ENCODE measurements at places on chromosomes 6 and 20.

DNA sequence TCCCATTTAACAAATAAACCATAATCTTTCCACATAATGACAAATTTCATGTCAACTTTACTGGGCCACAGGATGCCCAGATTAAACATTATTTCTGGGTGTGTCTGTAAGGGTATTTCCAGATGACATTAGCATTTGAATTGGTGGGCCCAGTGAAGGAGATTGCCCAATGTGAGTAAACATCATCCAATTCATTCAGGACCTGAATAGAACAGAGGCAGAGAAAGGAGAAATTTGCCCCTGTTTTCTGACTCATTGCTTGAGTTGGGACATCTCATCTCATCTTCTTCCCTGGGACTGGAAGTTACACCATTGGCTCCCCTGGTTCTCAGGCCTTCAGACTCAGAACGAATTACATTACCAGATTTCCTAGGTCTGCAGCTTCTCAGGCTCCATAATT lies 142.9 kb downstream of the TPBG start:
- DNase-seq = no peak

GRCh38 chr6:170439366-170440361 lies 113.4 kb downstream of the PSMB1 start:
- DNase-seq = no peak

DNA sequence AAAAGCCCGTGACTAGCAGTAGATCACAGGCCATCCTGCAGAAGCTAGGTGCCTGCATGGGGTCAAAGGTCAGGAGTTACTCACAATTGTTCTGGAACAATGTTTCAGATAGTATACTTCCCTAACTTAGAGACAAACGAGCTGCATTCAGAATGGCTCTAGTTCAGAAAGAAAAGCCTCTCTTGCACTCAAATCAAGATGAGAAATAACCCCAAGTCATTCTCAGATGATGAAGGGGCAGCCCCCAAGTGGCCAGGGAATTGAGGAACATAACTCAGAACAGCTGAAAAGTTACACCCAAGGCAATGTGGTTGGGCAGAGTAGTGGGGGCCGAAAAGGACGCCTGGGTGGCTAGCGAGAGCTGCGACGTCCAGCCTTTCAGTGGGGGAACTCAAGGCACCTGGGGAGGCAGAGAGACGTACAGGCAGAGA lies 27.8 kb downstream of the FYN start:
- DNase-seq = no peak

GRCh38 chr6:123873974-123874373 lies 70.3 kb downstream of the NKAIN2 start:
- DNase-seq = no peak

- peak; percentile 11 for DNase-seq
Measured at GRCh38 chr6:66662196-66662595, 955.2 kb upstream of the EYS start.

GRCh38 chr6:144530118-144530517 lies 245.0 kb downstream of the UTRN start:
- no peak for DNase-seq

- DNase-seq = no peak
Measured at GRCh38 chr6:154223296-154223695, 133.3 kb downstream of the IPCEF1 start.

Data from MV-4-11 (cell line).